ENCODE measurements at places on chromosomes 7 and 10.
A peak's percentile ranks its signal among the peaks of the same experiment; 100 is the strongest.

- DNase-seq = no peak
These were observed 70.8 kb upstream of the UCN3 start for GRCh38 chr10:5293691-5294550.

DNA sequence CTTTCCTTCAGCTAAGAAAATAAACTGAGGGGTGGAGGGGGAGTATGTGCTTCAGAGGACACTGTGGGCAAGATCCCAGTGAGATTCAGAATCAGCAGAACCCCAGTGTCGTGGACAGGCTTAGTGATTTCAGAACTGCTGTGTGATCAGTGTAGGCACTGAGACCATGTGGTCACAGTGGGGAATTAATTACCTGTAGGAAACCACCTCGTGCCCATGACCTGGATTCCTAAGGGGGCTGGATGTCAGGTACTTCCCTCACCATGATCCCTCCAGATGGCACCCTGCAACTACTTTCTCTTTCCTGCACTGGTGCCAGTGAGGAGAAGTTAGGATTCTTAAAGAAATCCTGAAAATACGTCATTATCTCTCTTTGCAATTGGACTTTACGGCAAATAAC is 64.4 kb downstream of the HBP1 start:
- DNase-seq = no peak

GRCh38 chr7:27779873-27780272 is 39.9 kb downstream of the TAX1BP1 start:
- no peak for DNase-seq

GRCh38 chr7:158743219-158743618 is 38.6 kb upstream of the NCAPG2 start:
- DNase-seq = no peak

DNA sequence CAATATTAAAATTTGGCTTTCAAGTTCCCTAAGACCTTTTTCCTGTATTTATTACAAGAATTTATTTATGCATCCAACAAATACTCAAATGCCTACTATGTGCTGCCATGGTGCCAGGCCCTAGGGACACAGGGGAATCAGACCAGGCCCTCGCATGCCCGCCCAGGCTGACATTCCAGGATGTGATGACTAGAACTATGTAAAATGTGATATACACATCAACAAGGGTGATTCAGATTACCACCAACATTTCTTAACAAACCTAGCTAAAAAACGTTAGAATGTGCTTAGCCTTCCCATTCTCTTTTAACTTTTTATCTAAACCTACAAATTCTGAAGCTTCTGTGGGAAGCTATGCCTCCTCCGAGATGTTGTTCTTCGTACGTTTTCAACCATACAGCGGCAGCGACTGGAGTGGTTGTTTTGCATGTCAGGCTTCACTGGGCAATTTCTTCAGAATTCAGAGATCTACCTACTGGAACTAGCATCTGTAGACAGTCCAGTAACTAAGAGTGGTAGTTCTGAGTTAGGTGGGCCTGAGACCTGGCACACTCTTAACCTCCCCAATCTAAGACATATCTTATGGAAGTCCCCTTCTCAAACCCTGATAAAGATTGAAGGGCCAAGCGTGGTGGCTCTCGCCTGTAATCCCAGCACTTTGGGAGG is 22.1 kb downstream of the GNA12 start:
- DNase-seq = no peak

DNA sequence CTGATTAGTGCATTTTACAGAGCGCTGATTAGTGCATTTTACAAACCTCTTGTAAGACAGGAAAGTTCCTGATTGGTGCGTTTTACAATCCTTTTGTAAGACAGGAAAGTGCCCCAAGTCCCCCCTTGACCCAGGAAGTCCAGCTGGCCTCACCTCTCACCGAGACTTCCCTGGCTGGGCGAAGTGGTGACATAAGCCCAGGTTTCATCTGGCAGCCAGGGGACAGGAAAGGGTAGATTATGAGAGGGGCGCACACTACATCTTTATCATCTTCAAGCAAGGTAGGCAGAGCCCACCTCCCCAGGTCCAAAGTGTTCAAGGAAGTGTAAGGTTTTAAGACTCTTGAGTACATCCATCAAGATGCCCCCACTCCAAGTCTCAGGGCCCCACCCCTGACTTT is 5.5 kb upstream of the GDF10 start:
- DNase-seq = no peak

GRCh38 chr7:81688622-81689411 is 81.0 kb downstream of the HGF start:
- peak; percentile 6 for DNase-seq

DNA sequence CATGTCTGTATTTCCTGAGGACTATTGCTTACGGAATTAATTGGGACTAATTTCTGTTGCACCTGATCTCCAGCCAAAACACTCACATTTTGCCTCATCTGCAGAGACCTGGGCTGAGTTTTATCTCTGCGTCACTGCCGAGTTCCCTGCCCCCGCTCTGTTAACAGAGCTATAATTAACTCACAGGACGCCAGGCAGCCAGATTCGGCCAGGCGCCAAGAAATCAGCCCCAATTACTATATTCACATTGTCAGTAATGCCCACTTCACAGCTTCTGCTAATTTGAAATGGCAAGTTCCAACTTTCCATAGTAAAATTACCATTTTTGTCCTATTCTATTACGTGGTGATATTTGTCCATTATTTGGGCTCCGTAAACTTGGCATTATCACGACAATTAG is 130.5 kb downstream of the CUX1 start:
- DNase-seq = peak; percentile 93

DNA sequence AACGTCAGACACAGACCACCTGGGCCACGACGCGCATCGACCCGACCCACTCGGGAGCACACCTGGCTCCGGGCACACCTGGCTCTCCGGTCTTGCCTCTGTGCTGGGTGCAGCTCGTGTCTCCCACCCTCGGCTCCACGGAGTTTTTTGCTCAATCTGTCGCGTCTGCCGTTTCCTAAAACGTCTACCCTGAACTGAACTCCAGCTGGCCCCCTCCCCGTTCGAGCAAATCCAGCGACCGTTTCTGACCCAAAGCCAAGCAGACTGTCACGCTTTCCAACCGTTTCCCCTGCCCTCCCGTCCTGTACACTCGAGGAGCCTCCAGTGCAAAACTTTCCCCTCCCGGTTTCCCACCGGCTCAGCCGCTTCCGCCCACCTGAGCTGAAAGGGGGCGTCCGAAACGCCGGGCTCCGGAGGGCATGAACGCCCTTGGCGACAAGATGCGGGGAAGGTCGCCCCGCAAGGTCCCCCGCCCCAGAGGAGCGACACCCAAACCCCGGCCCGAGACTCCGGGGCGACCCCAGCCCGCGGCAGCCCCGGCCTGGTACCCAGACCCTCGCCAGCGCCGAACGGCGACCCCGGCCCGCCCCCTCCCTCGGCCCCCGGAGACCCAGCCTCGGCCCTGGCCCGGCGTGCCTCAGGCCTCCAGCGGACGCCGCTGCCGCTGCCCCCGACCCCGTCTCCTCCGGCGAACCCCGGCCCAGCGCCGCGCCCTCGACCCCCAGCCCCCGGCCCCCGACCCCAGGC is 557 bp downstream of the CYTH3 start:
- DNase-seq = no peak

DNA sequence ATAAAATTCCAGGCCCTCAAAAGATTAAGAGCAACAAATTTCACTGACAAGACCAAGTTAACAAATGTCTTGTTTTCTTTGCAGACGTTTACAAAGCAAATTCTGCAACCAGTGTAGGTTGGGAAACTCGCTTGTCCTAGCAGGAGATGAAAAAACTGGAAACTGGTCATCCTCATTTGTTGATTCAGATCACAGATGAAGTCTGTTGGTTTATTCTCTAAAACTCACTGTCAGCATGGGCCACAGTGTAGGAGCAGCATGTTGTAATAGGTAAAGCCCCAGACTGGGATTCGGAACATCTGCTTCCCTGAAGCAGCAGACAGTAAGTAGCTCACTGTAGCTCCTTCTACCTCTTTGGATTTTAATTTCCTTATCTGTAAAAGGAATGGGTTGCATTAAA is 31.5 kb downstream of the PANK1 start:
- DNase-seq = no peak

- DNase-seq = no peak
These were observed 19.6 kb upstream of the FAM25A start for GRCh38 chr10:87000491-87000890.

DNA sequence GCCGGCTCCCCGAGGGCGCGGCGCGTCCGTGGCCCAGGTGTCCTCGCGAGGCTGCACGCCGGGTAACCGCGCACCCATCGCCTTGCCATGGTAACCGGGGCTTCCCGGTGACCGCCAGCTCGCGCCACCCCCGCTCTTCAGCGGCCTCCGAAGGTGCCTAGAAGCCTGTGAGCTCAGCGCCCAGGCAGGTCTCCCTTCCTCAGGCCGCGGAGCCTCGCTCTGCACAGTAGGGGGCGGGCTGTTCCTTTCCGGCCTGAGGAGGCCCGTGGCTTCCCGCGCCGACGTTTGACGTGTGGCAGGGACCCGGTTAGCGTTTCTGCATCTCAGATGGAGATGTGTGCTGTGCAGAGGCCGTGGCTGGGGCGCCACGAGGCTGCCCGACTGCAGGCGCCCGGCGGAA is 117.1 kb downstream of the DYNC2I1 start:
- no peak for DNase-seq

GRCh38 chr10:128187788-128188185 is 61.6 kb upstream of the MKI67 start:
- no peak for DNase-seq

- DNase-seq = no peak
These were observed 26.4 kb downstream of the YAE1 start for GRCh38 chr7:39592586-39592985.

GRCh38 chr7:113562801-113563200 is 356.0 kb downstream of the PPP1R3A start:
- no peak for DNase-seq

DNA sequence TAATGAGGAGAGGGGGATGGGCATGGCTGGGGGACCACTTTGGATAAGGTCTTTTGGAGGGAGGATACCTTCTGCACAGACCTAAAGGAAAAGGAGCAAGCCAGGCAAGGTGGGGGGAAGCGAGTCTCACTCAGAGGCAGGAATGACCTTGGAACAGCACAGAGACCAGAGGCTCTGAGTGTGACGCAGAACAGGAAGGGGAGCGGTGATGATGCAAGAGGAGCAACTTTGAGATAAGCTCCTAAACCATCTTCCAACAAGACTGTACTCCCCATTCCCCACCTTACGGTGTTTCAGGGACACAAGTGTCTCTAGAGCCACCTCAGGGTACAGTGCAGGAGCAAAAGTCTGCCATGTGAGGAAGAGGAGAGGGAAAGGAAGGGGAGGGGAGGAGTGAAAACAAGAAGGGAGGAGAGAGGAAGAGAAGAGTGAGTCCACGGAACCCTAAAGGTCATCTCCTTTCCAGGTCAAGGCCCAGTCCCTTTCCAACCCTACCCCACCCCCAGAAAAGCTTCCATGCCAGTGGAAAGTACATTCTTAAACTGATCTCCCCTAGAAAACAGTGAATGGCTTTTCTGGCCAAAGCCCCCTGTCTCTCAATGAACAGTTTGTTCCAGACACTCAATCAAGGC is 54.1 kb downstream of the JAZF1 start:
- DNase-seq = no peak

GRCh38 chr7:114645451-114645850 is 230.8 kb downstream of the FOXP2 start:
- DNase-seq = no peak

- DNase-seq = no peak
These were observed 345.5 kb downstream of the REEP3 start for GRCh38 chr10:63866747-63867140.

DNA sequence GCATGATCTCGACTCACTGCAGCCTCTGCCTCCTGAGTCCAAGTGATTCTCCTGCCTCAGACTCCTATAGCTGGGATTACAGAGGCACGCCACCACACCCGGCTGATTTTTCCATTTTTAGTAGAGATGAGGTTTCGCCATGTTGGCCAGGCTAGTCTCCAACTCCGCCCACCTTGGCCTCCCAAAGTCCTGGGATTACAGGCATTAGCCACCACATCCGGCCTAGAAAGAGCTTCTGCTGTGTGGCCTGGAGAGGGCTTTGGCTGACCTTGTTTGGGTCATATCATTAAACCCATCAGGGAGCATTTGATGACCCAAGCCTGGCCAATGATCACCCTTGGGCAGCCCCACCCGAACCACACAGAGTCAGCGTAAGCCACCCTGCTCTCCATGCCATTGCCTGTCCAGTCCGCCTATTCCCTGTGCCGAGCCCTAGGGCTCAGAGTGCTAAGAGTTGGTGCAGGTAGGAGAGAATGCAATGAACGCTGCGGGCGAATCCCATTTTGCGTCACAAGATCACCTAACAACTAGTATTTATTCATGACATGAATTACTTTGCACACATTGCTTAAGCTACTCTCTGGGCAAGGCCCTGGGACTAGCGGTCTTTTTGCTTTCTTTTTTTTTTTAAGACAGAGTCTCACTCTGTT is 22.3 kb upstream of the GDI2 start:
- DNase-seq = no peak

- no peak for DNase-seq
These were observed 44.9 kb downstream of the SP8 start for GRCh38 chr7:20741801-20742200.

DNA sequence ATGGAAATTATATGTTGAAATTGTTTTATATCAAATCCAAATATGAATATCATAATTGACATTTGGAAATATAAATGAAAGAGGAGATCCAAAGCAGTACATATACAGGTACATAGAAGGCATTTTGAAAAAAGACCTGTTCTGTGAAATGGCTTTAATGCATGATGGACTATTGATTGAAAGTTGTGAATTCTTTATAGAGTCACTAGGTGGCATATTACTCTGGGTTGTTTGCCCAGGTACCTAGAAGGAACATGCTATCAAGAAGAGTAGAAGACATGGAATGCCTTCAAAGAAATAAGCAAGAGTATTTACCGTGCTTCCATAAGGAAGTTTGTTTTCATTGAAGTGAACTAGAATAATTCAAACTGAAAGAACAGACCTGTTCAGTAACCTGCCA is 160.0 kb upstream of the ANK3 start:
- peak; percentile 52 for DNase-seq

GRCh38 chr7:28688651-28689050 is 269.5 kb downstream of the TRIL start:
- peak; percentile 73 for DNase-seq

DNA sequence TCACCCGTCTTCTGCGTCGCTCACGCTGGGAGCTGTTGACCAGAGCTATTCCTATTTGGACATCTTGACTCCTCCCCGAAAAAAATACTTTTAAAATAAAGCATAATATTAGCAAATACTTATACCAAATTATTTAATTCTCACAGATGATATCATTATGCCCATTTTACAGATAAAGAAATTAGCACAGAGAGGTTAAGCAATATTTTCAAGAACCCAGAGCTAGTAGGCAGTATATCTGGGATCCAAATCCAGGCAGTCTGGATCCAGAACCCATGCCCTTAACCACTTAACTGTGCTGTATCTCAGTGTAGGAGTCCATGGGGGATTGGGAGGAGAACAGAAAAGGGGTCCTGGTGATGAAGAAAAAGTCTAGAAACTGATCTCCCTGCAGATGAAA is 6.1 kb downstream of the IQUB start:
- no peak for DNase-seq

GRCh38 chr7:116461500-116461899 is 38.0 kb upstream of the CAV2 start:
- no peak for DNase-seq

- peak; percentile 81 for DNase-seq
These were observed 636 bp downstream of the PDCD4 start for GRCh38 chr10:110872145-110872983.

- peak; percentile 83 for DNase-seq
These were observed 620 bp downstream of the BET1 start for GRCh38 chr7:94003446-94004023.

- no peak for DNase-seq
These were observed 206.5 kb downstream of the SORCS1 start for GRCh38 chr10:106957823-106958588.

GRCh38 chr10:5615316-5615715 is 51.1 kb downstream of the ASB13 start:
- no peak for DNase-seq
